ENCODE measurements at places on chromosomes 7 and 10. TPM values are rescaled to one million over a fixed set of nuclear protein-coding genes. Genes with fewer than 3 reads are reported as not detected.

DNA sequence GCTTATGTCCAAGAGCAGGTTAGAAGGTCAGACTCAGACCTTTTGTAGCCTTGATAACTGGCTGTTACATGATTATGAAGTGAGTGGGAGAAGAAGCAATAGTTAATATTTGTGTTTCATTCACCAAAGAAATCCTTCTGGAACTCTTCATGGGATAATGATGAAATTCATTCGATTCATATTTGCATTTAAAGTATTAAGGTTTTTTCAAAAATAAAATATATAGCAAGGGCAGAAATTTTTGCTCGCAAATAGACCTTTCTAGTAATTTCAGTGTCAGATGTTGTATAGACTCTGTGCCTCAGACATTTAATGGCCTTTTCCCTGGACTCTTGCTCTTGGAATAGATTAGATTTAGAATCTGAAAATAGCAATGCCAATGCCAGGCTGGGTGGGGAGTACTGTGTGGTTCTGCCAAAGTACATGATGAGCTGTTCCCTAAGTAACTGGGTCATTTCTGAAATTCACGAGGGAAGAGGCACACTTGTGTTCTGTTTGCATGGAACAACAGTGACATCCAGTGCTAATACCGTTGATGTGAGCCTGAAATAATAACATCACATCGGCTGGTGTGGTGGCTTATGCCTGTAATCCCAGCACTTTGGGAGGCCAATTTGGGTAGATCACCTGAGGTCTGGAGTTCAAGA, 119.2 kb downstream of the MBL2 start:
- DNase-seq: no peak

DNA sequence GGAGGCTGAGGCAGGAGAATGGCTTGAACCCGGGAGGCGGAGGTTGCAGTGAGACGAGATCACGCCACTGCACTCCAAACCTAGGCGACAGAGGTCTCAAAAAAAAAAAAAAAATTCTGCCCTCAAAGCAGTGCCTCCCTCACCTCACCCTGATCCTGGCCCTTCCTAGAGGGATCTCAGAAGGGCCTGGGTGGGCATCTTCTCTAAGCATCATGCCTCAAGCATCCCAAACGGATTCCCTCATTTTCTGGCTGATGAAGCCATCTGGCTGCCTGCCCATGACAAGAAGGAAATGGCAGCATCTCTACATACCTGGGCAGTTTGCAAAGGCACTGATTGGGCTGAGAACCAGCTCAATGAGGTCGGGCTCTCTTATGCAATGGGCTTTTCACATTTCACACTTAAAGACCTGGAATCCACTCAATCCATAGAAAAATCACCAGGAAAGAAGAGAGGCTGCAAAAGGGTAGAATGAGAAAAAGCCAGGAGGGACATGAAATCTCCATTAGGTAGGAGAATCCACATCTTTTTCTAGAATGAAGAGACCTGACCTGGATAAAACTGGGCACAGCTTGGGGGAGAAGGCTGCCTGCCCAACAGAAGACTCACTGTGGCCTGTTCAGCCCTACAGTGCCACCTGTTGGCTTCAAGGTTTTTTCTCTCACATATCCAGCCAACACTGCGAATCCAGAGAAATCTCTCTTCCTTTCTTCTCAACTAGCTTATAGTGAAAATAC, 48.1 kb downstream of the PDLIM1 start:
- peak; percentile 59 for DNase-seq

TMEM178B gene
- total RNA-seq: not detected

GRCh38 chr10:88182601-88182930, 319.1 kb downstream of the PTEN start:
- DNase-seq: no peak

TFEC gene
- not detected for total RNA-seq

RINT1 gene
- total RNA-seq: 9.2 TPM
